ENCODE measurements at places on chromosomes 5 and 9.

GRCh38 chr9:88742483-88742882, 207.5 kb downstream of the NXNL2 start:
- no peak for DNase-seq

DNA sequence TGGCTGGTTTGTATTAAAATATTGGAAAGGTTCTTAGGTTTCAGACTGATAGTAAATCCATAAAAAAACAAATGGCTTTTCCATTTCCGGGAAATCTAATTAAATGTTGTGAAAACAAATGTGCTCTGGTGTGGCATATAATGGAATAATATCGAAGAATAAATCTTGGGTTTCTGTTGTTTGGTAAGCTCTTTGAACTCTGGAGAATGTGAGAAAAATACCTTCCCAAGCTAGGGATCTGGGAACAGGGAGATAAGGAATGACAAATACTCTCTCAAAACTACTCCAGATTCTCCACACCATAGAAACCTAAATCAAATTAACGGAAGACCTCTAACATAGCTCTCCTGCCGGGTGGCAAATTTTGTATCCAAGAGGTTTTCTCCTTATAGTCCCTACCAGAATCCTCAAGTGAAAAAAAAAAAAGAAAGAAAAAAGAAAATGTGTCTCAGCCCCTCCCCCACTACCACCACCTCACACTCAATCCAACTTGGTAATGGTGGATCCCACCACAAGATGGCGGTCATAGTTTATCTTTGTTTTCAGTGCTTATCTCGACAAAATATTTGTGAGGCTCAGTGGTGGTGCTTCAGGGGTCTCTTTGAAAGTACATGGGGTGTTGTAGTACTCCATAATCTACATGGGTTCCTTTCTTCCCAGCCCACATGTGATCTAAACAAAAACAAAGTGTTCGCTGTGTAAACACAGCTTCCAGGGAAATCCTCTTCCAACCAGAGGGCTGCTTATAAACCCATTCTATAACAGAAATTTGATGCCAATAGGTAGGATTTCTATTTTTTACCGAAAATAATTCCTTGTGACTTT, 54.5 kb upstream of the FST start:
- DNase-seq: no peak

GRCh38 chr9:76374783-76375559, 19.3 kb downstream of the RFK start:
- DNase-seq: peak; percentile 83

DNA sequence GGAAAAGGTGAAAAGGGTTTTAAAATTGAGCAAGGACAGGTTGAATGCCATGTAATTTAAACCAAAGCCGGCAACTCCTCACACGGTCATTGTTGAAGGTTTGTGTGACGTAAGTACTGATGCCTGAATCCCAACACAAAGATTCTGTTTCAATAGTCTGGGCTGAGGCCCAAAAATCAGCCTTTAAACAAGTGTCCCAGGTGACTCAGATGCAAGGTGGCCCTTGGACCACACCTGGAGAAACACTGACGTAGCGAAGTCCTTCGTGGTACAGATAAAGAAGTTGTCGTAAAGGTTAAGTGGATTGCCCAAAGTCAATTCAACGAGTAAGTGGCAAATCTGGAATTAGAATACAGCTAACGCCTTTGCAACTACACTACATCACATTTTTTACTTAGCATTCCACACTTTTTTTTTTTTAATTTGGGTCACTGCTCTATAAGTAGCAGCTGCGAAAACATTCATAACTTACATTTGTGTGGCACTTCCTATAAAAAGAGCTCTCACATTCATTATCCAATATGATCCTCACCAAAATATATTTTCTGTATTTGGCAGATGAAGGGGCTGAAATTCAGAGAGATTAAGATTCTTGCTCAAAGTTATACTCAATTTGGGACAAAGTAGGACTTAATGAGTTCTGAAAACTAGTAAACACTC, 111.3 kb downstream of the LPAR1 start:
- no peak for DNase-seq

DNA sequence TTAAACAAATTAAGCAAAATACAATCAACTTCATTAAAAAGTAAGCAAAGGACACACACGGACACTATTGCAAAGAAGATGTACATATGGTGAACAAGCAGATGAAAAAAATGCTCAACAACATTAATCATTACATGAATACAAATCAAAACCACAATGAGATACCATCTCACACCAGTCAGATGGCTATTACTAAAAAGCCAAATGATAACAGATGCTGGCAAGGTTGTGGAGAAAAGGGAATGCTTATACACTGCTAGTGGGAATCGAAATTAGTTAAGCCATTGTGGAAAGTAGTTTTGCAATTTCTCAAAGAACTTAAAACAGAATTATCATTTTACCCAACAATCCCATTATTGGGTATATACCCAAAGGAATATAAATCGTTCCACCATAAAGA, 636.2 kb upstream of the ST8SIA4 start:
- DNase-seq: no peak

DNA sequence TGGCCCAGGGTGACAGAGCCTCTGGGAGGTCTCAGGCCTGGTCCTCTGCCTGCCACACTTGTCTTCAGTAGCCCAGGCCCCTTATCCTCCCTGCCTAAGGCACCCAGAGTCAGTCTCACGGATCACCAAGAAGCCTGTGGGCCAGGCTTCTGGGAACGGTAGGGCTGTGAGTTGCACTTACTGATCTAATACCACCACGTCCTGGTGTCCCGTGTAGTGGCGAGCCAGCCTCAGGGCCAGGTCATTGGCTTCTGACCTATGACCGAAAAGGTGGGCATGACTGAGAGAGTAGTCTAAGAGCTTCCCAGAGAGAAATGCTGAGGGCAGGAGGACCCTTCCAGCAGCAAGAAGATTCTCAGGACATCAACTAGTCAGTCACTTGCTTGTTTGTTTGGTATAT, 7.4 kb downstream of the PHYKPL start:
- no peak for DNase-seq

DNA sequence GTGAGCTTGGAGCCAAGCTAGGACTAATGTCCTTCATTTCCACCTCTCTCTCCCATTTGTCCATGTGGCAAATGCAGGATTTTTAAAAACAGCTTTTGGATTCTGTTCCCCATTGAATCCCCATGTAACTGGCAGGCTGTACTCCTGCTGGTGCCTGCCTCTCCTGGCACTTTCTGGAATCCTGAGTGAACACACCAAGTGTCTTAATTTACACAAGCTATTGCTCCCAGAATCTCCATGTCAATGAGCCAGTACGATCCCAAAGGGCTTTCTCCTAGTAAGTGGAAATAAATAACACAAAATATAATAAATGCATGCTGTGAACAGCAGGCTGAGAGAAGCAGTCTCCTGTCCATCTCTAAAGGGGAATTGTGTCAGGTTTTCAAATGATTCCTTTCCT, 88.4 kb upstream of the WWC1 start:
- DNase-seq: no peak

- no peak for DNase-seq
Measured at GRCh38 chr9:124776954-124777648, at the start of gene OLFML2A. OLFML2A (plus strand) TSS chr9:124777133; CDS start chr9:124777271, 138 bp downstream.

GRCh38 chr5:95105638-95106037, 179.3 kb downstream of the MCTP1 start:
- DNase-seq: no peak

- DNase-seq: no peak
Measured at GRCh38 chr5:174719793-174720611, 4.4 kb upstream of the MSX2 start.

DNA sequence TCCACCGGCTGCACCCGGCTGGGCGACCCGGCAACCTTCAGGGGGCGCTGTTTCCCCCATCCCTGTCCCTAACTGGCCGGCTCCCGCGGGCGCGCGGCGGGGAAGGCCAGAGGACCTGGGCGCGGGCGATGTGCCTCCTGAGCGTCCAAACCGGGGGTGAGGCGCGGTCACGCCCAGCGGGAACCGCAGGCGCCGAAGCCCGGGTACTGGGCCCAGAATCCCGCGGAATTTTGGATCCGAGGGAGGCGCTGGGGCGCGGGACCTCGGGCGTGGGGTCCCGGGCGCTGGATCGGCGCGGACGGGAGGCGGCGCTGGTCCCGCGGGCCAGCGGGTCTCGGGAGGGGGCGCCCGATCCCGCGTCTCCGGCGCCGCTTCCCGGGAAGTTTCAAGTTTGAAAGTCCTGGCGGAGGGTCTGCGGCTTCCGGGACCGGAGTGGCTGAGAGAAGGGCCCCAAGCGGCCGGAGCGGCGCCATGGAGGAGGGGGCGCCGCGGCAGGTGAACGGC, at the start of gene PKN3:
Gene PKN3 (plus strand): TSS at position 59 of the 504 bp plus-strand sequence. CDS start 413 bp downstream, at position 472.
- no peak for DNase-seq

DNA sequence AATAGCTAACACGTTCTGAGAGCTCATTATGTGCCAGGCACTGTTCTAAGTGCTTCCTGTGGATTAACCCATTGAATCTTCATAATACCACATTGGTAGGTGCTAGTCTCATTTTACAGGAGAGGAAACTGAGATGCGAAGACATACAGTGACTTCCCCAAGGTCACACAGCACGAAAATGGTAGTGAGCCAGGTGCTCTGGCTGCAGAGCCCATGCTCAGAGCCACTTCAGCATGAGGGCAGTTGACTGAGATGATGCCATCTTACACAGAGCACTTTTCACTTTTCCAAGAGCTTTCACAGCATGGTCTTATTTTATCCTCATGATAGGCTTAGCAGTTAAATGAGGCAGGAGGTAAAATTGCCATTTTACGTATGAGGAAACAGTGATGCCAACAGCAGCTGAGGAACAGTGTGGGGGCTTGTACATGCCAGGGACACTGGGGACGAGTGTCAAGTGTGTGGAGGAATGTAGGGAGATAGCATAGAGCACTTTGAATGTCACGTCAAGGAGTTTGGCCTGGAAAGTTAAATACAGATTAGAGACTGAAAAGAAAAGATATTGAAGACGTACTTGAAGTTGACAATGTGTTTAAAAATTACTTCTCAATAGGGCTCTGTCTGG, 180.0 kb downstream of the KIF4B start:
- DNase-seq: no peak

GRCh38 chr9:120688758-120689157, 25.5 kb downstream of the MEGF9 start:
- DNase-seq: no peak

DNA sequence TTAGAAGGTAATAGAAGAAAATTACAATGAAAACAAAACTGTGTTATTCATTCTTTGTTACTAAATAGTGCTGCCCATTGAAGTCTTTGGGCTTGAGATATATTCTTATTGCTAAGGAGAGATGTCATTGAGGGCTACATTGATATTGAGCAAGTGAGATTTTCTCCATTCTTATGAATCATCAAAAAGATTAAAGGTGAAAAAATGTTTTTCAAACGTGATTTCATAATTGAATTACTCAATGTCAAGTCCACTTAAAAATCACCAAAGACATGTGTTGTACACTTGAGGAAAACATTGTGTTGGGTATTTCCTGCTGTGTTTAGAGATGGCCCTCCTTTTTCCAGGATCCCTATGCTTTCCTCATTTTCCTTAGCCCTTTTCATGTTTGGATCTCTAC, 448.1 kb downstream of the NFIB start:
- DNase-seq: no peak

- no peak for DNase-seq
Measured at GRCh38 chr5:1751864-1752822, 47.5 kb downstream of the MRPL36 start.

DNA sequence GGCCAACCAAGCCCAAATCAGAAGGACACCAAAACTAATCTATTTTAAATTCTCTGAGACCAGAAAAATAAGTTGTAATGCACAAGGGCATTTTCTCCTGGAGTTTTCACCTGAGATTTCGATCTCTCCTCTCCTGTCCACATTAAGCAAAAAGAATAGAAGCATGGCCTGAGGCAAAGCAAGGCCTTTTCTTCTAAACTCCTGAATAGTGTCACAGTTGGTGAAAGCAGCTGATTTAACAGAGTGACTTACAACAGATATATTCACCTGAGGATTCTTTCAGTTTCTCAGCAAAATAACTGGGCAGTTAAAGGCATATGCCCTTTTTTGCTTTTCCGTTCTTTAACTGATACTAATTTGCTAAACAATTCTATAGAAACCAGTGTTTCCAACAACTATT, 547.7 kb downstream of the EFNA5 start:
- DNase-seq: no peak

DNA sequence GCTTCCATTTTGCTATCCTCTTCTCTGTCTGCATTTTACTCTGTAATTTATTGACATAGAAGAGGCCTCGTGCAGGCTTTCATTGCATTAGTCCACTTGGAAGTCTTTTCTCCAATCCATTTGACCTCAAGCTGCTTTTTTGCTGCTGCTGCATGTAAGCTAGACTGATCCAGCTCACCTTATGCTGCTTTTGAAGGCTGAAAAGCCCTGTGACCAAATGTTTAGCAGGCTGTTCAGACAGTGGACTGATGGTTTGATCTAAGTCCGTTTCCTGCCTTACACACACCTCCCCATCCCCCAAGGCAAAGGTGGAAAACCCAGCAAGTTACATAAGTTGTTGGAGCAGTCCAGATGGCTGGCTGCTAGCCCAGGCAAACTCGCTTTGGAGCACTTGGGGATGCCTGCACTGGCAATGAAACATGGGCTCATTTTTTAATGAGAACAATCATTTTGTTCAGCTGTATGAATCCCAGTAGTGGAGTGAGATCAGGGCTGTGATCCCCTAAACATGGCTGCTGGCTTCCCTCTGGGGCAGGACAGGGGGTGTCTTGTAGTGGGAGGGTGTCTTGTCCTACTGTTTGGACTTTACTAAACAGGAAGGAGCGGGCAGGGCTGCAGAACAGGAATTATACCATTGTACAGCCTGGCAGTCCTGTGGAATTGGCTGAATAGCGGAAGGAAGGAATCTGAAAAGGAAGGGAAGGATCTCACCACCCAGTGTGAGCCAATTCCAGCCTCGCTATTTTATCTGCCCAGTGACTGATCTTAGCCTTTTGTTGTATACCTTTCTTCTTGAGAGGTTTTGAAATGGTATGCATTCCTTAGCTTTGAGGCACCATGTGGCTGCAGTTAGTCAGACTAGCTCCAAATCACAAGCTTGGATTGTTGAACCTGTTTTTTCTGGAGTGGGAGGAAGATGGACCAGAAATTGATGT, 212.0 kb downstream of the ARHGAP26 start:
- DNase-seq: peak; percentile 43

GRCh38 chr9:123453076-123453667, 97.2 kb downstream of the CRB2 start:
- no peak for DNase-seq

DNA sequence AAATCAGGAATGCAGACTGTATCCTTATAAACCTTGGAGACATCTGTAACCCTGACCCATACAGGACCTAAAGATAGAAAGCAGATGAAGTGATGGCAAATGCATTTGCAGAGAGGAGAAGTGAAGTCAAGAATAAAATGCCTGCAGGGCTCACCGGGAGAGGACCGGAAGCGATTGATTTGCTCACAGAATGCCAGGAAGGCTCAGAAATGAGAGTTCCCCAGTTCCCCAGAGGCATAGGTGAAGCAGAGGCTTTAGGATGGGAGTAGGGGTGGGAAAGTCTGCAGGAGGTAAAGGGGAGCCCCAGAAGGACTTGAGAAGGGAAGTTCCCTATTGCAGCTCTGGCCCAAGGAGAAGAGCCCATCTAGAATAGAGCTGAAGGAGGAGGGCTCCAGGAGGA, 63.9 kb upstream of the TNFAIP8 start:
- no peak for DNase-seq

DNA sequence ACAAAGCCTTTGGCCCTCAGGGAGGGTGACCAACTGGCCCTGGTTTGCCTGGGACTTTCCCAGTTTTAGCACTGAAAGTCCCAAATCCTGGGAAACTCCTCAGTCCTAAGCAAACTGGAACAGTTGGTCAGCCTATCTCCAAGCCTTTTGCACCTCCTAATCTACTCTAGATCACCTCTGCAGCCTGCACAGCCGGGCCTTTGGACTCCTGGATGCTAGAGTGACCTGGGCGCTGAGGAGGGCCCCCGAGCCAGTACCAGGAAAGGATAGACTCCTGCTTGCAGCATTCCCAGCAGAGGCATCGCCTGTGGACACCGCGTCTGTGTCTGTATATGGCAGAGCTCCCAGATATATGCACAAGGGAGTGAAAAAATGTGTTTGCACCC, 15.1 kb downstream of the IRF1 start:
- no peak for DNase-seq

Measured in brain pericyte (primary cell).